Posterior cingulate gyrus (tissue), 11 donors: ENCODE measurements at places on chromosomes 11 and 22.

- DNase-seq: no peak
These were observed 47.6 kb upstream of the EED start for GRCh38 chr11:86196913-86197312.

DNA sequence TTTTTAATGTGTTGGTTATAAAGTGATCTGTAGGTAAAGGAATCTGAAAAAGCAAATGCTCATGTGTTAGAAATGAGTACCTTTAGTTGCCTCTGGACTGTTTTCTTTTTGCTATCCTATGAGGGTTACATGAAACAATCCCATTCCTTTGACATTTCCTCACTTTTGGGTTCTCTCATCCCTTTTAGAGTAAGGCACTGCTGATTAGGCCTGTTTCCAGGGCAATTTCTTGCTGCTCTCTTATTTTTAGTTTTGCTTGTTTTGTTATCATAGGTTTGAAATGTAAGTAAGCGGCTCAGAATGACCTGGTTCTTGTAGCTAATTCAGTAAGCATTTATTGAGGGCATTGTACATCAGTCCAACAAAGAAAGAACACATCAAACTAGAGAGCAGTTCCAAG, 138.9 kb downstream of the DDX10 start:
- DNase-seq: no peak

- DNase-seq: no peak
These were observed 770.6 kb downstream of the FAM181B start for GRCh38 chr11:81963018-81963417.

- DNase-seq: no peak
These were observed 18.2 kb downstream of the ARRB1 start for GRCh38 chr11:75333022-75333806.
